B cell (primary cell): ENCODE measurements at places on chromosomes 6 and 20. TPM values are rescaled to one million over a fixed set of nuclear protein-coding genes. Genes with fewer than 3 reads are reported as not detected.
A peak's percentile ranks its signal among the peaks of the same experiment; 100 is the strongest.

The LY6G6D gene
- total RNA-seq = not detected in 2 replicates

The RFX6 gene
- total RNA-seq = not detected in 2 replicates

DNA sequence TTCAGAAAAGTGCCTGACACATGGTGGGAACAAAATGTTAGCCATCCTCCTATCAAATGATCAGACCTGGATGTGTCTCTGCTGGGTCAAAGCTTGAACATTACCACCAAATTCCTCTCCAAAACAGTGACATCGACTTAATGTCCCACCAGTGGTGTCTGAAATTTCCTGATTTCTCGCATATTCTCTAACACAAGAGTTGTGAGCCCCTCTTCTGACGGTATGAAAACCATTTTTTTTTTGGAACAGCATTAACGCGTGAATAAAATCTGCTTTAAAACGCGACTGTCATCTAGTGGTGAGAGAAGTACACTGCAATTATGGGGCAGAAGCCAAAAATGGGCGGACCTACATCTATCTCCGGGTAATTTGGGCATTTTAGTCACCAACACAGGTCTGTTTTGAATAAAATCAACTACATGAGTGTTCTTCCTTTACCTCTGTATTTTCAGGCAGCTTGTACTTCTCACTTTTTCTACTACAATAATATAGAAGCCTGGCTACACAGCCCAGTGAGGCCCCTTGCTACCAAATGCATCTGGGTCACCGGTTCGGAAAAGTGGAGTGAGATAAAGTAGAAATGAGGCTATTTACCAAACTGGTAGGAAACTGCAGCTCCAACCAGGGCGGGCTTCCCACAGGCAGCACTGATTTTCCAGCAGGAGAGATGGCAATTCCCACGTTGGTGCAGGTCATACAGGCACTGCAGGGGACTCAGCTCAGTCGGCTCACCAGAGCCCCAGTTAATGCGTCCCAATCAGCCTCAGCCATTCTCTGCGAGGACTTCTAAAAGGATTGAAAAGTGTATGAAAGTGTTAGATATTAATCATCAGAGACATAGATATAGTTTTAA is 27.4 kb downstream of the MGME1 start:
- DNase-seq = peak; percentile 79

DNA sequence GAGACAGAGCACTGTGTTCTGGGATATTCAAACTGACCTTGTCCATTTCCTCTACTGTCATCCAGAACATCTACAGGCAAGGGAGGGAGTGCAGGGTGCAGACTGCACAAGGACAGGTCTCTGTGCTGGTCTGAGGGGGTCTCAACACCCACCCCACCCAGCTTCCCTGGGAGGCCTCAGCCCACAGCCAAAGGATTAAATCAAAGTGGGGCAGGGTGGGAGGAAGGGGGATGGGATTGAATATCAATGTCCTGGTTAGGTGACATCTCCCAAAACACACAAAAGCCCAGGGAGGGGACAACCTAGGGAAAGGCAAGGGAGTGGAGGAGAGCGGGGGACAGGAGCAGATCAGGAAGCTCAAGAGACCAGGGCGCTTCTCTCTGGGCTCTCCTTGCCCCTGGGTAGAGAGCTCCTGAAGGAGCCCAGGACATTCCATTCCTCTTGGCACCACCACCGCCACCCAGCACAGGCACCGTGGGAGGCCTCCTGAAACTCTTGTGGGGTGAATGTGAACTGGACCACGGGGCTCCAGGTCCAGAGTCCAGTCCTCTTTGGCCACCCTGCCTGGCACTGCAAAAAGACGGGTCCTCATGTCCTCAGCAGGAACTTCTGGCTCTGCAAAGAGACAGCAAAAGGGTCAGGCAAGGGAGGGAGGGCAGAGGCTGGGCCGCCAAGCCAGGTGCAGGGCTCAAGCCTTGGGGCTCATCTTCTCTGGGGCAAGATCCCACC is 73.9 kb downstream of the JPH2 start:
- no peak for DNase-seq

- no peak for DNase-seq
These were observed 52.3 kb upstream of the BCLAF1 start for GRCh38 chr6:136341967-136342366.
